H54 (cell line): ENCODE measurements at places on chromosomes 16 and 17.
A peak's percentile ranks its signal among the peaks of the same experiment; 100 is the strongest.

DNA sequence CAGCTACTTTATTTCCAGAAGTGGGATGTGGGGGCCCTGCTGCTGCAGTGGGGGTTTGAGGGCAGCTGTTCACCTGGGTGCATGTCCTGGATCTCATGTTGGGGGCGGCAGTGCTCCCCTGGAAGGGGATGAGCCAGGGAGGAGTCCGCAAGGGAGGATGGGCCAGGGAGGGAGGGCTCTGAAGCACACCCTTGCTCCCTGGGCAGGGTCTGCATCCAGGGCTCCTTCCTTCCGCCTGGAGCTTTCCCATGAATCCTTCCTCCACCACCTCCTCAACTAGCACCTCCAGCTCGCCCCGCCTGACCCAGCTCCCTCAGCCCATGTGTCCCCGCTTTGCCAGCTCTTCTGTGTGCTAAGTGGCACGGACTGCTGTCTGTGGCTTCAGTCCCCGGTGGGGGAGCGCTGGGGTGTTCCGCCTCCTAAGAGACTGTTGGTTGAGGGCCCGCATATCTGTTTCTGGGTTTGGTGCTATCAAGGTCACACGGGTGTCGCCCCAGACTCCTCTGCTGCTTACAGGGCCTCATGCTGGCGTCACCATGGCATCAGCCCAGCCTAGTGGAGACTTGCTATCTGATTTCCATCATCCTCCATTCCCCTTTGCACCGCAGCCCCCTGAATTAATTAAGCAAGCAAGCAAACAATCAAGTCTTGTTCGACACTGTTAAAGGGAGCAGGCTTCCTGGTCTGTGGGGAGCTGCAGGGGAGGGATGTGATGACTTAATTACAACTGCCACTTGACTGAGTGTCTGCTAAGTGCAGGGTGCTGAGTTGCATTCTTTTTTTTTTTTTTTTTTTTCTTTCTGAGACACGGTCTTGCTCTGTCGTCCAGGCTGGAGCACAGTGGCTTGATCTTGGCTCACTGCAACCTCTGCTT is 71.8 kb downstream of the PRKCA start:
- no peak for DNase-seq

DNA sequence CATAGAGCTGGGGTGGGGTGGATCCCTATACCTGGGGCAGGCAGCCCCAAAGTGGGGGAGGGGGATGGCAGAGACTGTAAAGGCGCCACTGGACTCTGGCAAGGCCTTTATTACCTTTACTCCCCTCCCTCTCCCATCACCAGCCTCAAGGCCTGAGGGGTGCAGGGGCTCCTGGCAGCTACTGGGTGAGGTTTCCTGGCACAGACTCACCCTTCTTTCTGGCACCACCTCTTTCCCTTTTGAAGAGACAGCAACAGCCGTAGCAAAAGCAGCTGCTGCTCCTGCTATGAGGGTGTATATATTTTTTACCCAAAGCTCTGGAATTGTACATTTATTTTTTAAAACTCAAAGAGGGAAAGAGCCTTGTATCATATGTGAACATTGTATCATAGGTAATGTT is 17.6 kb downstream of the RAPGEFL1 start:
- DNase-seq: no peak

DNA sequence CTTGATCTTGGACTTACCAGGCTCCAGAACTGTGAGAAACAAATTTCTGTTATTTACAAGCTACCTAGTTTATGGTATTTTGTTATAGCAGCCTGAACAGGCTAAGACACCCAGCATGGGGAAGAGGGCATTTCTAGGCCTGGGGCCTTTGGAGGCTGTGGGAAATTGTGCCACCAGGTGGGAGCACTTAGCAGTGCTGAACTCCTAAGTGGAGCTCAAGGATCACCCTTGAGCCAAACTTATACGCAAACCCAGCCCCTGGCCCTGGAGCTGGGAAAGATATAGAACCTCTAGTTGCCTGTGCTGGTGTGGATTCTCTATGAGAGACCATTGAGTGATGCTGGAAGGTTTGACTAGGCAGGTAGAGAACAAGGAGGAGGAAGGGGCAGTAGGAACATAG is 36.1 kb downstream of the MIS12 start:
- no peak for DNase-seq

DNA sequence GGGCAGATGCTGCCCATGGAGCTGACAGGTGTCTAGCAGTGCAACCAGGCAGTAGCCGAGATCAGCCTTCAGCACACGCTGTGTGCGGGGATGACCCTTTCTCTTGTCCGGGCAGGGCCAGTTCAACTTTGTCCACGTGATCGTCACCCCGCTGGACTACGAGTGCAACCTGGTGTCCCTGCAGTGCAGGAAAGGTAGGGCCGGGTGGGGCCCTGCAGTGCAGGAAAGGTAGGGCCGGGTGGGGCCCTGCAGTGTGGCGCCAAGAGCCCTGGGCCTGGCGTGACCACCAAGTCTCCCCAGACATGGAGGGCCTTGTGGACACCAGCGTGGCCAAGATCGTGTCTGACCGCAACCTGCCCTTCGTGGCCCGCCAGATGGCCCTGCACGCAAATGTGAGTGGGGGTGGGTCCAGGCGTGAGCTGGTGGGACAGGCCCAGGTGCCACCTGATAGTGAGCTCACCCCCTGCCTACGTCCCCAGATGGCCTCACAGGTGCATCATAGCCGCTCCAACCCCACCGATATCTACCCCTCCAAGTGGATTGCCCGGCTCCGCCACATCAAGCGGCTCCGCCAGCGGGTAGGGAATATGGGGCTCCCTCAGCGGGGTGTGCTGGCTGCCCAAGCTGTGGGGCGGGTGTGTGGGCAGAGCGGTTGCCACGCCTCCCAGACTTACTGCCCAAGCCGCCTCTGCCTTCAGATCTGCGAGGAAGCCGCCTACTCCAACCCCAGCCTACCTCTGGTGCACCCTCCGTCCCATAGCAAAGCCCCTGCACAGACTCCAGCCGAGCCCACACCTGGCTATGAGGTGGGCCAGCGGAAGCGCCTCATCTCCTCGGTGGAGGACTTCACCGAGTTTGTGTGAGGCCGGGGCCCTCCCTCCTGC is 40.2 kb downstream of the TSC2 start:
- no peak for DNase-seq

- DNase-seq: no peak
Measured at GRCh38 chr16:6749698-6750097, 582.9 kb upstream of the RBFOX1 start.

DNA sequence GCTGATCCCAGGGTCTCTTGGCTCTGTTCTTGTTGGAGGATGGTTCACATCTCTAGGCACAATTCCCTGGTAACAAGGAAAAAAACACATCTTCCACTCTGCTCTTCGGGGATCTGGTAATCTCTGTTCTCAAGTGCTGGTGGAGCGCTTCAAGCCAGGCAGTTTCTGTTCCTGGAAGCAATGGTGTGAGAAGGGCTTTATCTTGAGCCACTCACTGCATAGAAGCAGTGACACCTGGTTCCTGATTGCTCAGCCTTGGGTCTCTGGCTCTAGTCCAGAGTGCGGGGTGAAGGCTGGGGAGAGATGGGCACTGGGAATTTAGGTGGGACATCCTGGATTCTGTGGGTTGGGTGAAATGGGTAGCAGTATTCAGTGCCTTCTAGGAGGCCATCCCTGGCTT is 14.1 kb downstream of the AKAP1 start:
- DNase-seq: no peak

DNA sequence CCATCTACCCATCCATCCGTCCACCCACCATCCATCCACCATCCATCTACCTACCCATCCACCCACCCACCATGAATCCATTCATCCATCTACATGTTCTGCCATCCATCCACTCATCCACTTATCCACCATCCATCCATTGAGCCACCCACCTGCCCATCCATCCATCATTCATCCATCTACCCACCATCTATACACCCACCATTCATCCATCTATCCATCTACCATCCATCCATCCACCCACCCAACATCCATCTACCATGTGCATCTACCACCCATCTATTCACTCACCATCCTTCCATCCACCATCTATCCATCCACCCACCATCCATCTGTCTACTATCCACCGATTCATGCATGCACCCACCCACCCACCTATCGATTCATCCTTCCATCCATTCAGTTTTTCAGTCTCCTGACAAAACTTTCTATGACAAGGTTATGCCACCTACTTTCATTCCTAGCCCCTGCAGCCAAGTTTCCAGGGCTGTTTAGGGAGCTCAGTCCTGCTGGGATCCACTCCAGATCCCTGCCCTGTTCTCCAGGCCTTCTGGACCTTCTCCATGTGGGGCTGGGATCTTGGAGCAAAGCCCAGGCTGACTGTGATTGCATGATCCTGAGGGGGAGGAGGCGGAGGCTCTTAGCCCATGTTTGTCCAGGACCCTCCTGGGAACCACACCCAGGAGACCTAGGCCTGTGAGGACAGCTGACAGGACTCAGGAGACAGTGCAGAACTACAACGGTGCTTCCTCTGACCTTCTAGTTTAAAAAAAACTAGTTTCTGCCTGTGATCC is 27.4 kb downstream of the BCO1 start:
- no peak for DNase-seq

DNA sequence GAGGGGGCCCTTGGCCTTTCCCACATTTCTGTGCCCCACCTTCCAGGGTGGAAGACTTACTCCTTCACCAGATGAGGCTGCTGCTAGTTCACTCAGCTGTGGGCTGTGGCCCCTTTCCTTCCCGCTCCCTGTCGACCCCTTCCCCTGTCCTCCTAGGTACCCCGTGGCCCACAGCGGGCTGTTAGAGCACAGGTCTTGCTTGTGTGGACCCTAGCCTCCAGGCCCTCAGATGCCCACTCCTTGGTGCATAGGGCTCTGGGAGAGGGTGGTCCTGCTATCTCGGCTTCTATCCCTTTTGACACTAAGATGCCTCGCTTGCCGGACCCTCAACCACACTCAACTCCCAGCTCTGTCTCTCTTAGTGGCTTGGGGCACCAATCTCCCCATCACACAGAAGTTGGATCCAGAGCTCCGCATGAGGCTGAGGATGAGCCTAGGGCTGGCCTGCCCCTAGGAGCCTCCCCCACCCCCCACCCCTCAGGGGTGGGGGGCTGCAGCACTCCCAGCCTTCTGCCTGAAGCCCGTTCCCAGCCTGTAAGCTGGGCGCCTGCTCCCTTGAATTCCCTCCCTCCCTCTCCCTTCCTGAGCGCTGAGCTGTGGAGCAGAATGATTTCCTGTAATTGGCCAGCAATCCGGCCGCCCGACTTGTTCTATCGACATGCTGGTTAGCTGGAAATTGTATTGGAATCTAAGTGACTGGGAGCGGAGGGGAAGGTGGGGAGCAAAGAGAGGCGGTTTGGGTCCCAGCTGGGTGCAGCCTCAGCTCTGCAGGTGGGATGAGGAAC is 30.9 kb downstream of the DCAKD start:
- no peak for DNase-seq

GRCh38 chr17:51793686-51794085 is 364.8 kb downstream of the CA10 start:
- no peak for DNase-seq

GRCh38 chr17:72989074-72989610 is 103.3 kb downstream of the SLC39A11 start:
- DNase-seq: no peak

- DNase-seq: no peak
Measured at GRCh38 chr17:31645351-31645750, 213.7 kb downstream of the COPRS start.

- no peak for DNase-seq
Measured at GRCh38 chr16:89200124-89200849, at the start of gene SLC22A31. TSS of gene SLC22A31 (minus strand) at chr16:89200537. CDS start at chr16:89200501, 36 bp downstream.

DNA sequence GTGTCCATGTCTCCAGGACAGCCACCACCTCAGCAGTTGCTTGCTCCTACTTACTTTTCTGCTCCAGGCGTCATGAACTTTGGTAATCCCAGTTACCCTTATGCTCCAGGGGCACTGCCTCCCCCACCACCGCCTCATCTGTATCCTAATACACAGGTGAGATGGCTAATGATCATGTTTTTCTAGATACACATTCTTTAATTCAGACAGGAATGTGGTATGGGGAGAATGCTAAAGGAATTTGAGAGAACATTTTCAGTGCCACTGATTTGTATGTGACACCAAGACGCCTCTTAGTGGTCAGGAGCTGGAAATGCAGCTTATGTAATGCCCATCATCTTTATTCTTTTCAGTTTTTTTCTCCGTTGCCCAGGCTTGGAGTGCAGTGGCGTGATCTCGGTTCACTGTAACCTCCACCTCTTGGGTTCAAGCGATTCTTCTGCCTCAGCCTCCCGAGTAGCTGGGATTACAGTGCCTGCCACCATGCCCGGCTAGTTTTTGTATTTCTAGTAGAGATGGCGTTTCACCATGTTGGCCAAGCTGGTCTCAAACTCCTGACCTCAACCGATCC is 8.9 kb upstream of the RAPGEFL1 start:
- peak; percentile 74 for DNase-seq

- peak; percentile 73 for DNase-seq
Measured at GRCh38 chr17:17191346-17191792, 14.8 kb downstream of the PLD6 start.

- no peak for DNase-seq
Measured at GRCh38 chr16:20624205-20624604, 48.0 kb upstream of the ACSM2B start.

DNA sequence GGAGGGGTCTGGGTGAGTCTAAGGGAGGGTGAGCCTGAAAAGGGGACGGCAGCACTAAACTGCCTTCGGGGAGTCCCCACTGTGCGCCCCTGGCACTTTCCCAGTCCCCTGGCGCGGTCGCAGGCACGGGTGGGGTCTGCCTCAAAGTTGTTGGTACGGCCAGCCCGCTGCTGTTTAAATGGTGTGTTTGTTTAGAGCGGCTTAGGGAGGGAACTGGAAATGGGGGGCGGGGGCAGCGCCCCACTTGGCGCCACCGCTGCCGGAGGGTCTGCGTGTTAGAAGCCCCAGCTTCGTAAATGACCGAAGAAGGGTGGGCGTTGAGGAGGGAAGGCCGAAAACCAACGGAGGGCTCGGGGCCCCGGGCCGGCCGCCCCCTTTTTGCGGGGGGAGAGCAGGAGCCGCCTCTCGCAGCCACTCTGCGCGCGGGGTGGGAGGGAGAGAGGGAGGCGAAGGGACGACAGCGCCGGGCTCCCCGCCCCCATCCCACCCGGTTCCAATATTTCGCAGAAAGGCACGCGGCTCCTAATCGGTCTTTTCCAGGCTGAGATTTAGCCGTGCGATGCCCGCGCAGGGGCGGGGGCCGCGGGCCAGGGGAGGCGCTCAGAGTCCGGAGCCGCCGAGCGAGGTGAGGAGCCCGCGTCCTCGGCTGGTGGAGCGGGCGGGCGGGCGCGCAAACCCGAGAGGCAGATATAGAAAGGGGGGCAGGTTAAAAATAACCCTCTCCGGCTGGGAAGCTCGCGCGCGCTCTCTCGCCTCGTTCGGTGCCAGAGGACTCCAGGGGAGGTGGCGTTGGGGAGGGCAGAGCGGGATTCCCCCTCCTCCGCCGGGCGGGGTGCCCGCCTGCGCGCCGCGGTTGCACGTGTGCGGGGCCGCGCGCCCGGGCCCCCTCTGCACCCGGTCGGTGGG is 54.9 kb downstream of the SREBF1 start:
- DNase-seq: peak; percentile 89

DNA sequence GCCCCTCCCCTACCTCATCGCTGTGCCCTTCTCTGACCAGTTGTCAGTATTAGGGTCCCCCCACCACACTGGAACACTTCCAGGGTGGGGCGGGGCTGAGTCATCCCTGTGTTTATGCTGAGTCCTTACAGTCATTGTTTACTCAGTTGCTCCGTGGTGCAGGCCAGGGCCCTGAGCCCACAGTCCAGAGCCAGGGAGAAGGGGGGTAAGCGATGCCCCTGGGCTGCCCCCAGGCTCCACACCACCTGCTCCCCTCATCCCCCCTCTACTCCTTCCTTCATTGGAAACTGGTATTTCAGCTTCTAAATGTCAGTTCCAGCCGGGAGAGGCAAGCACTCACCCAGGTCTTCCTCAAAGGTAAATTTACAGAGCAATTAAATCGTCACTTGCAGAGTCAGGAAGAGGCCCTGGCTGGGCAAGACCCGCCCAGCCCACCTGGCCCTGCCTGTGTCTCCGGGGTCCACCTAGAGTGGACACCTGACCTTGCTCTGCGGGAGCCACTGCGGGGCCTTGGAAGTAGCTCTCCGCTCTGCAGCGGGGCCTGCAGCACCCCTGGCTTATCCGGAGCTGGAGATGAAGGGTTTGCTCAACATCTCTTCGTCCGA is 4.8 kb downstream of the ATP2A3 start:
- peak; percentile 62 for DNase-seq
